Vagina (tissue), 2 donors: ENCODE measurements at places on chromosomes 4 and X.

DNA sequence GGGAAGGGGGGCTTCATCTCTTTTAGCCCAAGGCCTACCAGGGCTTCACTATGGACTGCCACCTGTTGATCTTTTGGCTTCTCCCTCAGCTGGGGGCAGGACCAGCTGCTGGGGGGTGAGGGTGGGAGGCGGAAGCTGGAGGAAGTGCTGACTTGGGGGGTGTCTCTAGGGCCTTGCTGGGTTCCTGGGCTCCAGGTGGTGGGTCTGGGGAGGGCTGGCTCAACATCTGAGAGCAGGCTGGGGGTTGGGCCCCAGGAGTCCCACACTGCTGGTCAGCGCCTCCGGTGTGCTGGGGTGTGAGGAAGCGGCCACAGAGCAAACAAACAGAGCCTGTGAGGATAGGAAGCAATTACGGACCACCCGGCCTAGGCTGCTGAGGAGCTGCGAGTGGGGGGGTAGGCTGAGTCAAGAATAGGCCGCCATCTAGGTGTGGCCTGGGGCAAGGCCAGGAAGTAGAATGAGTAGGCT is 85.7 kb downstream of the EFNB1 start:
- DNase-seq: no peak

DNA sequence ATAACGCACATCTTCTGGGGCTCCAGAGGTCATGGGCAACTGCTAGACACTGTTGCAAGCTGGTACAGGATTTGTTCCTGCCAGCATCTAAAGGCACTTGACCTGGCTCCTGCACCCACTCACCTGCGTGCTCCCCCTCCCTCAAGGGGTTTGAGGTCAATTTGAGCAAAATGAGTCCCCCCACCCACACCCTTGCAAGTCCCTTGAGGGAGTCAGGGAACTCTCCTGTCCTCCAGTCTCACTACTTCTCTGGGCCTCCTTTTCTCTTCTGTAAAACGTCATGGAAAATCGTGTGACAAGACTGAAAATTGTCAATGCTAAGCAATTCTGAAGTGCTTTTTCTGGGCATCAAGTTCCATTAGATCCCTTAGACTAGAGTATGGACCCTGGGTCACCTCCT is 39.9 kb upstream of the PGK1 start:
- no peak for DNase-seq

DNA sequence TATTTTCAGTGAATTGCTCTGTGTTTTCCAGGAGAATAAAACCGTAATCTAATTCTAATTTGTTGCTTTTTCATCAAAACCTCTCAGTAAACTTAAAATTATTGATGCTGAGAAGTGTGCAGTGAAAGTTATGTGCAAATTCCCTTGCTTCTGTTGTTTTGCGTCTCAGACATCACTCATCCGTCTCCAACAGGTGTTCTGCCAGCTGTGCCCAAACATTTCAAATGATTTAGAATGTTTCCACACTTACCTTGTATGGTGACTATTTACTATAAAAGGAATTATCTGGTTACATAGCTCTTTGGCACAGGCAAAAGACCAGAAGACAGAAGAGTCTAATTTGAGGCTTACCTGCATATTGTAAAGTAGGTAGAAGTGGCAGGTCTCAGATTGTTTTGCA is 184.0 kb downstream of the BMPR1B start:
- no peak for DNase-seq

GRCh38 chrX:13741695-13742094 is 7.1 kb downstream of the OFD1 start:
- no peak for DNase-seq

- DNase-seq: no peak
Observed at GRCh38 chrX:75883446-75883845, 98.4 kb upstream of the MAGEE2 start.

GRCh38 chrX:7690842-7691241 is 152.1 kb upstream of the VCX start:
- no peak for DNase-seq

DNA sequence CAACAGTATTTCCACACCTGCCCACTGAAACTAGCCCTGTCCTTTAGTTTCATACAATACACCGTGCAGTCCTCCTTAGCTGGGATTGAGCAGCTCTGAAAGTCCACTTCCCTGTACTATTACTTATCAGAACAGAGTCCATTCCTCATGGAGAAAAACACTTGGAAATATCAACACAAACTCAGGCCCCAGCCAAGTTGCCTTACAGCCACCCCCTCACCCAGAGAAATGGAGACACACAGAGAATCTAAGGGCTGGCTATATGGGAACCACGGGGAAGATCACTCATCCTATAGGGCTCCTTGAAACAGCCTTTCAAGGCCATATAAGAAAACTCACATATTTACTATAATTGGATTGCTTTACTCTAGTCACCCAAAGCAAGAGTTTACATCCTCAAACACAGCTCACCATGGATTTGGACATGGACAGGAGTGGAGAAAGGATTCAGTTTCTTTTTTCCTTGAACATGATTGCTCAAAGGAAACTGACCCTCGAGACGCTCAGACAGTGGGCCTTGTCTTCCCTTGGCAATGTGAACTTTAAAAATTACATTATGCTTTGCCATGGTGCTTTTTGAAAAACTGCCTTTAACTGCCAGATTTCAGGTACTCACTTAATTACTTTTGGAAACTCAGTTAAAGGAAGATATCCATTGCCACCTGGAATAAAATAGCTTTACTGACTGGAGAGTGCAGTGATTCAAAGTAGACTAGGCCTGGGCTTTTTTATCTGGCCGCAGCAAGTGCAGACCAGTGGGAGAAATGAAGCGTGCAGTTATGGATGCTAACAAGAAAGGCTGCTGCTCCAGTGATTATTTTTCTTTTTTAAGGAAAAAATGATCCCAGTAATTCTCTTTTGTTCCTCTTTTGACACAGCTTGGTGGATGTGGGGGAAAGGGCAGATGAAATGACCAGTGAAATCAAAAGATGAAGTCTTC is 1.6 kb downstream of the SCARB2 start:
- DNase-seq: no peak

DNA sequence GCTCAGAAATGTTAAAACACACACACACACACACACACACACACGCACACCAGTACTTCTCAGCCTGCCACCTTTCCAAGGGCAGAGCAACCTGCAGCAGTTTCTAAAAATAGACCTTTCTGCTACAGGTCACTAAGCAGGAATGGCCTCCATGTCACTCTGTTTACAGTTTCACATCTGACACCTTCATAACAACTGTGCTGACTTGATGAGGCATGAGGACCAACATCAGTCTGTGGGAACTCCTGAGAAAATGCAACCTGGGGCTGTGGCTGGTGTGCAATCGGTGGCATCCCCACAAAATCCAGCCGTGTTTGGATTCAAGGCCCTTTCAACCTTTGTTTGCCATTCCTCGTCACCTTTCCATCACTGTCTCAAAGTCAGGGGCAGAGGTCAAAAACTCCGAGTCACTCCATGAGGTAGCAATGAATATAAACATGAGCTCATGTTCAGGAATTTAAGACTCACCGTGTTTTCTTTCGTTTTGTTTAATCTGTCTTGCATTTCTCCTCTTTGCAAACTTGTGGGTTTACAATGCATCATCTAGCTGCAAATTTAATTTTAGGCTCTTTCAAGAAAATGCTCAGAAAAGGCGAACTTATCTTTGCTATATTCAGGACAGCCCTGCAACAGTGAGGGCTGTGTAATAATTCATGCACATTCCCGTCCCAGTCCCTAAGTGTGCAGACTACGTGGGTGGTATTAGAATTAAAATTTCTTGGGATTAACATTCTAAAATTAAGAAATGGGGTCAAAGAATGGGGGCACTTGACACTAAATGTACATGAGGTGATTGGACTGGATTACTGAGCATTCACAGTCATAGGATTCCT is 135.3 kb downstream of the SHROOM3 start:
- no peak for DNase-seq

DNA sequence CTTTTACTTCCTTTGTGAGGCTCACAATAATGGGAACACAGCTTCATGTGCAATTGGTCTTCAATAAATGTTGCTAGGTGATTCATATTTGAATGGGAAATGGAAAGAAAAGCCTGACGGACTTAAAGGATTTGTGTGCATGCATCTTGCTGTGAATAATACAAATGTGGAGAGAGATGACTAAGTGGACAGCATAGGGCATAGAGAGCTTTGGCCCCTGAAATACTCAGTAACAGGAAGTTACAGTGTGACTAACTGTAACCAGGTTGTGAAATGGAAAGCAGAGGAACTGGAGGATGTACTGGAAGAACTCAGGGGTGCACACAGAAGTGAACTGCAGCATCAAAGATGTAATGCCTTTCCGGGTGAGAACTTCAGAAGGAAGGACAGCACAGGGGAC is 206.7 kb downstream of the MGST2 start:
- DNase-seq: no peak

DNA sequence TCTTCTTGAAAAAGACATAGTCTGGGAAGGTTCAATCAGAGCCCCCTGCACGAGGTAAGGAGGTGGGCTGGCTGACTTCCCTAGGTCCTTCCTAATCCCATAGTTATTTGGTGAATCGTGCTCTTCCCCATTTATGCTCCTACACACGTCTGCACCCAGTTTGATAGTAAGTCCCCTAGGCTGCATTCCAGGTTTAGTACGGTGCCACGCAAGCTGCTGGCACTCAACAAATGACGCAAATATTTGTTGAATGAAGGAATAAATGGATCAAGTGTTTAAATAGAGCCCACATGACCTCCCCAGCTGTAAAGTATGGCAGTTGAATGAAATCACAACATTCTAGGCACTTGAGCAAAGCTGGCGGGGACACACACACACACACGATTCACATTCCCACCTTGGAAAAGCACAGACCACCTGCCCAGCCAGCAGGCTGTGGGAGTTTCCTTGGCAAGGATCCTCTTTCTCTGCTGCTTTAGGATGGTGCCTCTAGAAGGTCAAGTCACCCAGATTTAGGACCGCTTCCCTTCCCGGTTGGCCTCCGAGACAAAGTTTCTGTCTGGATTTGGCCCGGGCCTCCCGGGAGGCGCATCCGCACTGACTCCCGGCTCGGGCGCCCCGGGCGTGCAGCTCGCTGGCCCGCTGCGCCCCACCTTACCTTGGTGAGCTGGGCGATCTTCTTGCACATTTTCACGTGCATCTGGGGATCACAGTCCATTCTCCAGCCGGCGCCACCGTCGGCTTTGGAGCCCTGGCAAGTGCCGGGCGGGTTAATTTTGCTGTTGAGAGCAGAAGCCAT is 721 bp downstream of the FAM184B start:
- DNase-seq: no peak

DNA sequence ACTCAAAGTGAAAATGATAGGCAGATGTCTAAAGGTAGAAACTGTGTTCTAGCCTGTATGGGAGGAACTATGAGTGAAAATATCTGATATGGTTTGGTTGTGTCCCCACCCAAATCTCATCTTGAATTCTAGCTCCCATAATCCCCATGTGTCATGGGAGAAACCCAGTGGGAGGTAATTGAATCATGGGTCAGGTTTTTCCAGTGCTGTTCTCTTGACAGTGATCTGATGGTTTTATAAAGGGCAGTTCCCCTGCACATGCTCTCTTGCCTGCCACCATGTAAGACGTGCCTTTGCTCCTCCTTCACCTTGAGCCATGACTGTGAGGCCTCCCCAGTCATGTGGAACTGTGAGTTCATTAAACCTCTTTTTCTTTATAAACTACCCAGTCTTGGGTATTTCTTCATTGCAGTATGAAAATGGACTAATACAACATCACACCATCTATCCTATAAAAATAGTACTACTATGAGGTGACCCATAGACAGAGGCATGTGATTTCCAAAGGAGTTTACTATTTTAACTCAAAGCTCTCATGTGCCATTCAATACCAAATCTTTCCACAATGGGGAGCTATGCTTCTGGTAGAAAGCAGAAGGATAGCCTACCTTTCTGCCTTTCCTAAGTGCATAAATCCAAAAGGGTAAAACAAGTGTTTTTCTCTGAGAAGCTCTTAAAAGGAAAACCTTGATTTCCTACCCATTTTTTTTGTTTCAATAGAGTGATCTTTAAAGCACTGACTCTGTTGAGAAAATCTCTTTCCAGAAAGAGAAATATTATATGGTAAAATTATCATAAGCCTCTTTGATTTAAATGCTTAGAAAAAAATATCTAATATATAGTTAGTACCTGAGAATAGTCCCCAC is 38.8 kb downstream of the SEC31A start:
- no peak for DNase-seq

DNA sequence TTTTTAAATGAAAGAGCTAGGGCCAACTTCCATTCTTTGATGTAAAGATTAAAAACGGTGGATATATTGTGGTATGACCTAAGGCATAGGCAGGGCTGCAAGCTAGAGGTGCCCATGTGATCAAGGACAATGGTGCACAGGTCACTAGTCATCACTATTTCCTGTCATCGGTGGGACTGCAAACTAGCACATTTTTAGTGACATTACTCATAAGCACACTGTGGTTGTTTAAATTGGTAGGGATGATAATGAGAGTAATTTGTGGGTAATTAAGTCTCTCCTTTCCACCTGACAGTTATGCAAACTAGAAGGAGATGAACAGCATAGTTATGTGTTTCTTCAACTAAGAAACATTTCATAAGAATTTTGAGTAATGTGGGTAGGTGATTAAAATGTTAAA is 85.4 kb downstream of the GPRIN3 start:
- no peak for DNase-seq

- no peak for DNase-seq
Observed at GRCh38 chr4:151152028-151152427, 52.6 kb downstream of the RPS3A start.

- no peak for DNase-seq
Observed at GRCh38 chr4:181106398-181106797, 1136.8 kb upstream of the TENM3 start.
